ENCODE measurements at places on chromosomes 16 and 17. TPM values are rescaled to one million over a fixed set of nuclear protein-coding genes. Genes with fewer than 3 reads are reported as not detected.

DNA sequence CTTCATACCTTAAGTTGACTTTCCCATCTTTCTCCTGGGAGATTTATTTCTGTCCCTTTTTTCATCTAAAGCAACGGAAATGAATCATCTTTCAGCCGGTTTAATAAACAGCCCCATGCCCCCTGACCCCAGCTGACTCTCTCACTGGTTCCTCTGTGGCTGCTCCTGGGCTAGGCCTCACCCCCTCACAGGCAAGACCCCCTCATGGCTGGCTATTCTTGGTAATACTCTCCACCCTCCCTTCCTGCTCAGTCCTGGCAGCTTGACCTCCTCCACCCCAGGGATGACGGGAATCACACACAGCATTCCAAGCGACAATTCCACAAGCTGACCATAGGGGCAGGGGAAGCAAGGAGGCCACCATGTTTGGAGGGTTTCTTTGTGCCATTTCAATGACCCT is 1.5 kb upstream of the ADAP2 start:
- peaks cover 2% of the 10 kb centered on the region for H3K27me3 ChIP-seq
- H3K27ac ChIP-seq: no peak overlapping the region
- no peaks in the 10 kb centered on the region for H3K36me3 ChIP-seq
- H3K4me3 ChIP-seq: no peak overlapping the region

- peaks cover 39% of the 10 kb centered on the region for H3K4me1 ChIP-seq
- no peaks in the 10 kb centered on the region for H3K36me3 ChIP-seq
- DNase-seq: no peak
Observed at GRCh38 chr16:67245186-67245585, 2.1 kb downstream of the FHOD1 start.

DNA sequence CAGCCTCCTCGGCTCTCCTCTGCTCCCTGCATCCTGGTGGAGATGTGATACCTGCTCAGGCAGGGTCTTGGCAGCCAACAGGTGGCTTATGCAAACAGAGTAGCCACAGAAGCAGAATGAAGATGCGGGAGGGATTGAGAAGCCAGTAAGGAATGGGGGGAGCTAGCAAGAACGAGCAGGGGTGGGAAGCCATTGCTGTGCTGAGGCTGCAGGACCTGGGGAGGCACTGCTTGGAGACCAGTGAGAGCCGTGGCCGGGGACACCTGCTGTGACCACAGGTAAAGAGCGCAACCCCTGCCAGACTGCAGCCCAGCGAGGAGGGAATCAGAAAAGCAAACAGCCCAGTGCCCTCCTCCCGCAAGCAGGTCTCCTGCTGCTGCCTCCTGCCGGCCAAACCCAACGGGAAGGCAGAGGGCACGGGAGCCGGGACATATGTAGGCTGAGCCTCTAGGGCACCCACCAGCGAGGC is 14.7 kb downstream of the AIPL1 start:
- H3K27me3 ChIP-seq: no peaks in the 10 kb centered on the region
- no peaks in the 10 kb centered on the region for H3K4me1 ChIP-seq
- no peak for DNase-seq
- no peaks in the 10 kb centered on the region for H3K36me3 ChIP-seq
- no peak overlapping the region for H3K27ac ChIP-seq

- no peaks in the 10 kb centered on the region for H3K27me3 ChIP-seq
- H3K4me3 ChIP-seq: no peak overlapping the region
- no peak overlapping the region for H3K27ac ChIP-seq
- H3K4me1 ChIP-seq: no peaks in the 10 kb centered on the region
Observed at GRCh38 chr16:2358811-2359210, 18.3 kb upstream of the ABCA3 start.

- H3K27me3 ChIP-seq: no peaks in the 10 kb centered on the region
- peaks cover 10% of the 10 kb centered on the region for H3K36me3 ChIP-seq
- no peak overlapping the region for H3K27ac ChIP-seq
Observed at GRCh38 chr17:50967795-50968194, 101.6 kb upstream of the TOB1 start.

- no peaks in the 10 kb centered on the region for H3K27me3 ChIP-seq
- no peak for DNase-seq
- H3K4me1 ChIP-seq: peaks cover 69% of the 10 kb centered on the region
Observed at GRCh38 chr17:57451191-57451590, 194.9 kb downstream of the MSI2 start.

DNA sequence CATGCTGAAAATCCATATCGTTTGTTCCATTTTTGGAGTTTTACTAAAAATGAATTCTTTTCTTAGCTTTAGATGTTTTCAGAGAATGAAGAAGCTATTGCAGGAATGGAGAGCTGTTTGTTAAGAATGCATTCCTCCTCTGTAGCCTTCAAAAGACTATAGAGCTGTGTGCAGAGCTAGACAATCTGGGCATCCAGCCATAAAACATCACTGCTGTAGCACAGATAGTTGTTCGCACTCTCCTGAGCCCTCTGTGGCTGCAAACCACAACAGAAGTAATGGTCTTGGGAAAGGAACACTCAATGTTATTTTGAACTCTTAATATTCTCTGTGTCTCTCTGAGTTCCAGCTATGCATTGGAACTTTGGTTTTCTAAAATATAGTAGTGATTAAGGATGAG is 4.9 kb downstream of the TNRC6C start:
- H3K27ac ChIP-seq: no peak overlapping the region
- H3K4me1 ChIP-seq: peaks cover 14% of the 10 kb centered on the region
- no peak for DNase-seq

RAB26 gene
- 0.33 TPM for total RNA-seq

ABCC12 gene
- total RNA-seq: not detected
